ENCODE measurements at places on chromosomes 11 and 22. TPM values are rescaled to one million over a fixed set of nuclear protein-coding genes. Genes with fewer than 3 reads are reported as not detected.

Gene INS
- total RNA-seq: 1.5 TPM

Gene RANBP1
- total RNA-seq: 58.8 TPM

Gene TMEM151A
- total RNA-seq: 0.31 TPM

DNA sequence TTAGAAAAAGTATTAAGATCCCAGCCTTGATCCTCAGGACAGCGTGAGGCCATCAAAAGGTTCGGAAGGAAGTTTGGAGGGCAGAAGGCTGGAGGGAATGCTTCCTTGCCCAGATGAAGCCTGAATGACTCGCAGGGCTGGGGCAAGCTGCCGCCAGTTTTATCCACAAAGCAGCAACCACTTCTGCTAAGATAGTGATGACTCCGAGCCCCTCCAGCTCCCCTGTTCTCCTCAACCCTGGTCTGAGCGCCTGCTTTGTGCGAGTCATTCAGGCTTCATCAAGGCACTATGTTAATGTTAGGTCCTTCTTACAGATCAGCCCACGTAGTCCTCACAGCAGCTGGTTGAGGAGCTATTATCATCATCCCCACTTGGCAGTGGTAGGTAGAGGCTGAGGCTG lies 158.8 kb downstream of the COMMD9 start:
- DNase-seq: no peak

- peak; percentile 48 for DNase-seq
Observed at GRCh38 chr11:61068581-61068980, 33.7 kb upstream of the CD5 start.

DNA sequence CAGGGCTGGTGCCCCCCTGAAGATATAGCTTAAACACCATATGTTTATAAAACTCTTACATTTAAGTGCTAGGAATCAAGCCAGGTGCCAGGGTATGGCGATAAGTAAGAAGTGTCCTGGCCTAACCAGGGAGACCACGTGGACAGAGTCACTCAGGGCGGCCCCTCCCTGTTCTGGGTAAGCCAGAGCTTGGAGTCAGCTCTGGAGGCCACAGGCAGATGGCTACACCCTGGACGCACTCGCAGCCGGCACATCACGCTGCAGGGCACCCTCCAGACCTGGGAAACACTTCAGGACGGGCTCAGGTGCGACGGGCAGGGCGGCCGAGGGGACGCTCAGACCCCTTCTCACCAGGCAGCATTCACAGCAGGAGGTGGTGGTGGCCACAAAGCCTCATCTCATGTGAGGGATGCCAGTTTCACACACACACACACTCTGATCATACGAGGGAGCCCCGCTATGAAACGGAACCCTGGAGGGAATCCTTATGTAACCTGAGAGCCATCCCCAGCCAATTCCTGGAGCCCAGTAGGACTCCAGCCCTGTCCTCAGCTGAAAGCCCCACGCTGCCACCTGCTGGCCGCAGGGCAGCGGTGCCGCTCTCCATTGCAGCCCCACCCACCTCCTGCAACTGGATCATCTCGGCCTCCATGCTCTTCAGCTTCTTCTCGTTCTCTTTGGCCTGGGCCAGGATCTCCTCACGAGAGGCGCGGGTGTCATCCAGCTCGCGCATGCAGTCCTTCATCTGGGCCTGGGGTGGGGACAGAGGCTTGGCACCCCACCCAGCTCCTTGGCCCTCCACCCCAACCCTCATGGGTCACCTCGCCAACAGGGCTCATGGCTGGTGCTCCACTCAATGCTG lies 33.4 kb downstream of the APOL1 start:
- peak; percentile 87 for DNase-seq

DNA sequence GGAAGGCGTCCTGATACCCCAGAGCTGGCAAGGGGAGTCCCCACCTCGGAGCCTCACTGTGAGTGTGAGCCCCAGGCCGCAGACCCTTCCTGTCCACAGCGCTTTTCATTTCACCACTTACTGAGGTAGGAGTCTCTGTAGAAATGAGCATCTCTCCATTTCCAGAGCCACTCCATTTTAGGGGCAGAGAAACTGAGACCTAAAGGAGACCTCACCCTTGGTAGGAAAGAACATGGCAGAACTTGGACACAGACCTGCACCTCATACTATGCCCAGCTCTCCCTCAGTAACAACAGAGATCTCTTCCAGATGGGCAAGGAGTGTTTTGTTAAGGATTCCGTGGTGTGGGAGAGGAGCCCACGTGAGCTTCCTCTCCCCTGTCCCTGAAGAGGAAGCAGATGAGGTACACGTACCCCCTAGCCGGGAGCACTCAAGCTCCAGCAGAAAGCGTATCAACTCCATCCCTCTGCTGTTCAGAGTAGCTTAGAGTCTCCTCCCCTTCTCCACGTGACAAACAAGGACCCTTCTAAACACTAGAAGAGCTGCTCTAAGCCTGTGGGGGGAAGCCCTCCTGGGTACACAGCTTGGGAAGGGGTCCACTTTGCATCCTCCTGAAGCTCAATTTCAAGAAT lies 532 bp upstream of the VSIG2 start:
- DNase-seq: no peak

- no peak for DNase-seq
Observed at GRCh38 chr11:89346601-89347000, 144.6 kb downstream of the NOX4 start.

- DNase-seq: no peak
Observed at GRCh38 chr22:50039669-50040443, 18.2 kb downstream of the TTLL8 start.

Gene PRODH
- 23.5 TPM for total RNA-seq

Gene AMOTL1
- 75.6 TPM for total RNA-seq

DNA sequence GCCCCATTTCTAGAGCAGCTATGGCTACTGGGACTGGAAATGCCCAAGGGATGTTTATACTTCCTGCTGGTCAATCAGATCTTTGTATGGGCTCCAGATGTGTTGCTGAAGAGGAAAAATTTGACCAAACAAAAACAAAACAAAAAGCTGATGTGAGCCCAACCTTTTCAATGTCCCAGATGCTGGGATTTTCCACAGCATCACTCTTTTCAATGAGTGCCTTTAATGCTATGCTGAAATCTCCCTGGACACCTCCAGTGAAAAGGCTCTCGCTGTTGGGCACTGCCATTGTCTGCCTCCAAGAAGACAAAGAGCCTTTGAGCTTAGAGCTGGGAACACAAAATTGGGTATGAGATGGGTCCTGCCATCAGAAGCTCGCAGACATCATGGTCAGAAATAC lies 671.9 kb downstream of the NTM start:
- no peak for DNase-seq

- DNase-seq: no peak
Observed at GRCh38 chr11:20444535-20444934, 57.0 kb downstream of the PRMT3 start.

GRCh38 chr11:117941976-117942654 lies 12.9 kb upstream of the TMPRSS13 start:
- DNase-seq: no peak

DNA sequence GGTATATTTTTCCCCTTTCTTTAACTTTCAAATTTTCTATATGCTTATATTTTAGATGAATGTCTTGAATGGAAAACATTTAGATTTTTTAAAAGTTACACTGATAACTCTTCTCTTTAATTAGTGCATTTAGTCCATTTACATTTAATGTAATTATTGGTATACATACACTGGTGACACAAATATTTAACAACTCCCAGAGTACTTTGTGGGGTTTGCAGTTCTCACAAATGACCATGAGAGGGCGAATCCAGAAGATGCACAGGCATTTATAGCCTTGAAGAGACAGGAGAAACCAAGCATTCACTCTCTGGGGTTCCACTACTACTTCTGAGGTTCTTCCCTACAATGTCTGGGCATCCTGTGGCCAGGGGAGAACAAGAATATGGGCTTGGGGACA lies 125.1 kb downstream of the TIMP3 start:
- DNase-seq: no peak
